ENCODE measurements at places on chromosomes 6 and 20.

GRCh38 chr6:84417260-84417659 lies 189.8 kb upstream of the CEP162 start:
- no peak for DNase-seq

DNA sequence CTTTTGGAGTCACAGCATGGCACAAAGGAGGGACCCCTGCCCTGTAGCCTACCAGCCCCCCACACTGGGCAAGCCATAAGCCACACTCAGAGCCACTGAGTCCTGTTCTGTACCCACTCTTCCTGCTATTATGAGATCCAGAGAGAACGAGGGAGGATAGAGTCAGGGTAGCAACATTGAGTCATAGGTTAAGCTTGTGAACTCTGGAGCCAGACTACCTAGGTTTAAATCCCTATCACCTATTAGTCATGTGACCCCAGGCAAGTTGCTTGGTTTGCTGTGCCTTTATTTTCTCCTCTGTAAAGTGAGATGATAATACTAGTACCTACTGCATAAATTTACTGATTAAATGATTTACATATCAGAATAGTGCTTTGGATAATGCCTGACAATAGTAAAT lies 540 bp downstream of the CNBD2 start:
- DNase-seq, result no peak

DNA sequence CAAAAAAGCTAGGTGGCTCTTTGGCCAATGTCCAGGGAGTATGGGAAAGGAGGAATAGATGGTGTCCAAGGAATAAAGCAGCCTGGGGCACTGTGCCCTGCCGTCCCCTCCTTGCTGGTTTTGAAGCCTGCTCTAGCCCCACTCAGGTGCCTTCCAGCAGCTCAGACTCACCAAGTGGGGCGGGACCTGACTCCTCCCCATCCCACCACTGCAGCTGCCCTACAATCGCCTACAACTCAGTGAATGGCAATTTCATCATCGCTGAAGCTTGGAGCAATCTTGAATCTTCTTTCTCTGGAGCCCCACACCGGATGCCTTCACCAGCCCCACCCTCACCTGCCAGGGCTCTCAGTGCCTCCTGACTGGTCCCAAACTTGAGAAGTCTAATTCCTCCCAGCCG lies 56.4 kb upstream of the NXT1 start:
- no peak for DNase-seq

GRCh38 chr20:51768759-51769517 lies 748 bp upstream of the ATP9A start:
- DNase-seq, result no peak

DNA sequence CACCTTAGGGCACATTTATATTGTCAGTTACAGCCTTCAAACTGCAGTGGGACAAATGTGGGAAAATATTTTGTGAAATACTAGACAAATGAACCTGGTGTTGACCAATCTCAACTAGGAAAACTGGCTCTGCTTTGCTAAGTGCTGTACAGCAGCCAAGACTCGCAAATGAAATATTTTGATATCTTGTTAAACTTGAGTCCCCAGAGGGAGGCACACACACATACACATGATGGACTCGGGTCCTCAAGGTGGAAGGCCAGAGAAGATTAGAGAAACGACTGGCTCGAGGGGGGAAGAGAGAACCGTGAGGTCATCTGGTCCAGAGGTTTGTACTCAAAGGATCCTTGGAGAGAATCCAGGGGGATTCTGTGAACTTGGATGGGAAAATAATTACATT lies 67.3 kb upstream of the JAG1 start:
- DNase-seq, result no peak

- DNase-seq, result no peak
Observed at GRCh38 chr6:119602215-119603178, 252.9 kb upstream of the MAN1A1 start.
